Activated T-cell treated with anti-CD3 and anti-CD28 coated beads for 4 hours (primary cell): ENCODE measurements at places on chromosomes 16 and 17.

DNA sequence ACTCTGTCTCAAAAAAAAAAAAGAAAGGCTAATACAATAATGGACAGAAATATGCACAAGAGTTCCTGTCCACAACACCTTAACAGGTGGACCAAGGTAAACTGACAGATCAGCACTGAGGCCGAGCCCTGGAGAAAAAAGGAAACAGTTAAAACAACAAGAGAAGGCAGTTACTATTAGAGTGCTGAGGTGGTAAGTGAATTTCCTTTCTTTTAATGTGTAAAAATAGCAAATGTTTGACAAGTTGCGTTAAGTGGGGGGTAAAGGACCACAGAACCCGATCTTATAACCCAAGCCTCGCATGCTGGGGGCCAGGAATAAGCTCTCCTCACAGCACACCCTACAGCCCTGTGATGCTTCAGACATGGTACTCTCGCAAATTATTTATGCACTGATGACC is 24.8 kb downstream of the TXNDC11 start:
- DNase-seq = no peak

DNA sequence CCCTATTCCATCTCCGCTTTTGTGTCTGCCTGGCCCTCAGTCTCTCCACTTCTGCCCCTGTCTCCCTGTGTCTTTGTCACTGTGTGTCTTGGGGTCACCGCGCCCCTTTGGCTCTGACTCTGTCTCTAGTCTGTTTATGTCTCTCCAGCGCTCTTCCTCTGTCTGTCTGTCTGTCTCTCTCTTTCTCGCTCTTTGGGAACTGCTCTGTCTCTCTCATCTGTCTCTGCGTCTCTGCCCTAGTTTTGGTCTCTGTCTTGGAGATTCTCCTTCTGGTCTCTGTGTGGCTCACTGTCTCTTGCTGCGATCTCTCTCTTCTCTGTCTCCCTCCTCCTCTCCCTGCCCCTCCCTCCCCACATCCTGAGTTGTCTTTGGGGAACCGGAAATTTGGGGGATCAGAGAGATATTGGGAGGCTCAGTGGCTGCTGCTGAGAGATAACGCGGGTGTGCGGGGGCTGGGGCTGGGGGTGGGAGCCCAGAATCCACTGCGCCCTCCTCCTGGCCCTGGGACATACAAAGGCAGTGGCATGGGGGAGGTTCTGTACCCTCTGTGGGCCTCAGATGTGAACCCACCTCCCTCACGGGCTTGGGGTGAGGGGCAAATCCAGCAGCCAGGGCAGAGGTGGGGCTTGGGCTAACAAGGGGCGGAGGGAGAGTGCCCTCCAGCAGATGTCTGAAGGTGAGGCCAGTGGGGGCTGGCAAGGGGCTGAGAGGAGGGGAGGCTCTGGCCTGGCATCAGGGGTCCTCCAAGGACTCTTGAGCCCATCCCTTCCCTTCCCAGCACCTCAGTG is 24.4 kb downstream of the LAT start:
- DNase-seq = no peak

DNA sequence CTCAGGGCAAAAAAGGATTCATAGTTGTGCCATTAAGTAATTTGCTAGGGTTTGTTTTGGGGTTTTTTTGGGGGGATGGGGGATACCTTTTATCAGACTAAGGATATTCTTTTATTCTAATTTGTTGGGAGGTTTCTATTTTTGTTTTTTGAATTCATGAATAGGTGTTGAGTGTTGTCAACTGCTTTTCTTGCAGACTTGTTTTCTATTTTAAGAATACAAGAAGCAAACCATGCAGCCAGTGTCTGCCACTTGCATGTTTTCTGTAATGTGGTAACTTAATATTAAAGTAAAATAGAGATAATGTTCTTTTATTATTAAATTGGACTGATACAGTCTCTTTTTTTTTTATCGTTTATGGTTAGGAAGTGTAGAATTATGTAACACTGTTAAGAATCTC is 49.5 kb downstream of the NFATC3 start:
- no peak for DNase-seq

GRCh38 chr17:11178581-11178980 is 62.4 kb upstream of the SHISA6 start:
- DNase-seq = no peak

DNA sequence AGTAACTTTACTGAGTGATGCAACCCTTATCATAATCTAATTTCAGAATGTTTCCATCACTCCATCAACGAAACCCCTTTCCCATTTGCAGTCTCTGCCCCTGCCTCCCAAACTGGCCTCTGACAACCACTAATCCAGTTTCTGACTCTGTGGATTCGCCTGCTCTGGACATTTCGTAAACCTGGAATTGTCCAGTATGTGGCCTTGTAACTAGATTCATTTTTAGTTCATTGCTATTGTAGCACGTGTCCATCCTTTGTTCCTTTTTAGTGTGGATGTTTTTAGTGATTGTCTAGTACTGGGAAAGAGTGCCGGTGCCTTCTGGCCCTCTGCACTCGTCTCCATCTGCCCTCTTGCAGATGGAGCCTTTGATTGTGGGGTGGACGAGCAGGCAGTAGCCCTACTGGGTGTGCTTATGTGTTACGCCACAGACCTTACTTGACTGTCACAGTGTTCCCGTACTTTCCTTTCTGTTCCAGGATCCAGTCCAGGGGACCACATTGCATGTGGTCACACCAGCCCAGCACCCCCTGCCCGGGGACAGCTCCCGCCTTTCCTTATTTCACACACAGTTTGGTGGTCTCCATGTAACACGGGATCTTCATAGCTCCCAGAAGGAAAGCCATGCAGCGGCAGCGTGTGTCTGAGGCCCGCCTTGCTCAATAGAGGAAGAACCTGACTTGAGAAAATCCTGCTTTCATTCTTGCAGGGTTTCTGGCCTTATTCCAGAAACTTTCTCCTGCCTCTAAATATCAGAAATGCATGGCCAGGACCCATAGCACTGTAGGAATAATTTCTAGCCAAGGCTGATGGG is 8.8 kb downstream of the KIAA0513 start:
- no peak for DNase-seq

DNA sequence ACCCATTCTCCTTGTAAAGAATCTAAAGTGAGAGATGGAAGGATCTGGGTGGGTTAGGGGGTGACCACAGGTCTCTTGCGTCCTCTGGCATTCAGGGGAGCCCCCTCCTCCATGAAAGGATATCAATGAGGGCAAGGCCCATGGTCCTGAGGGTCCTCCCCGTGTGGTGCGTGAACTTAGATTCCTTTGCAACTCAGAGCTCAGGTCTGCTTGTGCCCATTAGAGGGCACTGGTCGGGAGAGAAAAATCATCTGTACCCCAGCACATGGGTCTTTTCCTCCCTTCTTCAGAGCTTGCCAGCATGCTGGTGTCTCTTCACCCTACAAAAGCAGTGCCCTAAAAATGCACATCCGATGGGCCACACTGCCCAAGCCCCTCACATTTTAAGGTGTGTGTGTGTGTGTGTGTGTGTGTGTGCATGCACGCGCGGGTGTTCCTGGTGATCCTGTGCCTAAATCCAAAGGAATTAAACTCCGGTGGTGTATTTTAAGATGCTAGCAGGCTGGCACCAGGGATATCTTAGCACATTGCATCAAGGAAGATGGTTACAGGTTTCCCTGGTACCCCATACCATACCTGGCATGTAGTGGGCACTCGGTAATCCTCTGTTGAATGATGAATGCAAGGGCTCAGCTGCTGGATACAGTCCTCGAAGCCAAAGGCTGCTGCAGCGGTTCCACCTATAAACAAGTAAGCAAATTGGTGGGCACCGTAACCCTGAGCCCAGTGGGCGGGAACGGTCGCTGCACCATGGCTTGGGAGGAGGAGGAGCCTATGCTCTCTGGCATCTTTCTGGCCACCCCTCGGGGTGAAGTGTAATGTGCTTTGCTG is 4.7 kb downstream of the C1QTNF1 start:
- DNase-seq = no peak

GRCh38 chr17:4786516-4786915 is 352 bp upstream of the VMO1 start:
- no peak for DNase-seq

- DNase-seq = no peak
Observed at GRCh38 chr16:4321286-4322120, 5.6 kb downstream of the GLIS2 start.

DNA sequence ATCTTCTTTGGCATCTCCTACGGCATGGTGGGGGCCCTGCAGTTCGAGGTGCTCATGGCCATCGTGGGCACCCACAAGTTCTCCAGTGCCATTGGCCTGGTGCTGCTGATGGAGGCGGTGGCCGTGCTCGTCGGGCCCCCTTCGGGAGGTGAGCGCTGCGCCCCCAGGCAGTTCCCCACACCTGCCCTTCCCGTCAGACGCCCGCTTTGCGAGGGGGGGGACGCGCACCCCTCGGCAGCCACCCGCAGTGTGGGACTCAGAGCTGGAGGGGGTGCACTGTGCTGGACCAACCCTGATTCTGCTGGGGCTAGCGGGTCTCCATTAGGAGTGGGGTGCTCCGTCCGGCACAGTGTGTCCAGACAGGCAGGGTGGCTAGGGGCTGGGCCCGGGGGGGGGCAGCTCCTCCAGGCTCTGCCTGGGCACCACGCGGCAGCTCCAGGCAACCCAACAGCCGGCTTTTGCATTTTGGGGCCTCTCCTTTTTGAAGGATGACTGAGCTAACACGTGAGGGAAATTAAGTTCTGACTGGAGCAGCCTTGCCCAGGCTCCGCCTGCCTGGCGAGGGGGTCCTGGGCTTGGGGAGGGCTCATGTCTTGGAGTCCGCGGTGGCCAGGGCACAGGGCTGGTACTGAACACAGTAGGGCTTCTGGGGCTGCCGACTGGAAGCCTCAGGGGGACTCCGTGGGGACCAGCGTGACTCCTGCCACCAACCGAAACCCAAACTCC is 9.1 kb downstream of the SLC16A3 start:
- no peak for DNase-seq

DNA sequence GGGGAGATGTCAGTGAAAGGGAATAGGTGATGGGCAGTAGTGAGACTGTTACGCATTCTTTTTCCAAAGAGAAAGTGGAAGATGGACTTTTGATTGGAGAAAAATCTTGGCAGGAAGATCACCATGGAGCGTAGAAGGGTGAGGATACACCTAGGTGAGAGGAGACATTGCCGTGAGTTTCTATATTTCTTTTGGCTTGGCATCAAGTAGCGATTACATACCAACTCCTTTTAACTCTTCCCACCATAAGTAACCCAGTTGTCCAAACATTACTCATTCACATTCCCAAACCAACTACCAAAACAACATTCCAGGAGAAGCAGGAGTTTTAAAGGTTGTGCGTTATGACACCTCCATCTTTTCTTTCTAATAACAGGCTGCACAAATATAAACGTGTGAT is 10.7 kb upstream of the KRT28 start:
- DNase-seq = no peak

DNA sequence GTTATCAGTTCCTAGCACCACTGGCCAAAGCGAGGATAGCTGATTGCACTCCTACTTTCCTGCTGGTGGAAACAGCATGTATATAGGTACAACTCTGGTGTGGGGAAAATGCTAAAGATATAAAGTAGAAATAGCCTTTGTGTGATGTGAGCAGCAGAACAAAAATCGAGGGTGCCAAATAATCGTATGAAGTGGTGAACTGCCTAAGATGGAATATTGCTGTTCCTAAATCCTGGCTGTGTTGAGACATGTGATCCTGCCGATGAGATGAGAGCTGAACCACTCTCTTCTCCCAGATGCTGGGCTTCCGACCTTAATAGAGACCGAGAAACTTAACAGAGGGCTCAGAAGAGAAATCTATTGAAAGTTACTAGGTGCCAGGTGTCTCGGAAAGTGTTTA is 117.8 kb downstream of the WWOX start:
- no peak for DNase-seq

GRCh38 chr16:1297018-1297696 is 12.3 kb upstream of the UBE2I start:
- DNase-seq = no peak

DNA sequence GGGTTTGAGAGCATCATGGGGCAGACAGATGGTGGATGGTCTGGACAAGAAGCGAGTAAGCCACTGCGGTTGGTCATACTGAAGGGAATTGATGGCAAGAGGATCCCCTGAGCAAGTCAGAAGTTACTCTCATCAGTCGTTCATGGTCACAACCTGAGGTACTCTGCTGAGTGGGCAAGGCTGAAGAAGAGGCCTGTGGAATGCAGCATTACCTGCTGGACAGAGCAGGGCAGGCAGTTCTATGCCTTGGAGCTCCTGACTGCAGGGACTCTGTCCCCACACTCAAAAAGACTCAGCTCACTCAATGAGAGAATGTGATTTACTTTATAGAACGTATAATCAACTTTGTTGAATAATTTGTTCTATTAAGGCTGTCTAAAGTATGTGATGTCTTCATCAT is 28.3 kb downstream of the ALDH3A2 start:
- DNase-seq = no peak

DNA sequence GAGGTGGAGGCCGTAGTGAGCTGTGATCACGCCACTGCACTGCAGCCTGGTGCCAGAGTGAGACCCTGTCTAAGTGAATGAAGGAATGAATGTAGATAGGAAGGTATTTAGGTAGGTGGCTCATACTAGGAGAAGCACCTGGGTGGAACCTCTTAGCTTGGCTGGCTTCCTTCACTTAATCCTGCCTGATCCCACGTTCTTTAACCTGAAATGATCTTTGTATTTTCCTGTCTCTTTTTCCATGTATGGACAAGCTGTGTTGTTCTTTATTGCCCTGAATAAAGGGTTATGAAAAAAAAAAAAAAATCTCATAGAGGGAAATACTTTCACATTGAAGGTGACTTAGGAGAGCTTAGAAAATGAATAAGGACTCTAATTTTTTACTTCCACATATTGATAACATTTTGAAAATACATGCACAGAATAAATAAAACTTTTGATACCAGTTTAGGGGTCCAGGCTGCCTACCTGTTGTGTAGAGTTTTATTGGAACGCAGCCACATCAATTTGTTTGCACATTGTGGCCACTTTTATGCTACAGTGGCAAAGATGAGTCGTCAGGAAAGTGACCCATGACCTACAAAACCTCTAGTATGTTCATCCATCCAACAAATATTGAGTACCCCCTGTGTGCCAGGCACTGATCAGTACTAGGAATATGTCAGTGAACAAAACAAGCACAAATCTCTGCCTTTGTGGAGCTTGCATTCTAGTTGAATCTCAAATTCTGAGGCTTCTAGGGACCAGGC is 44.6 kb downstream of the VPS35L start:
- DNase-seq = no peak

GRCh38 chr16:72807245-72807644 is 240.7 kb downstream of the ZFHX3 start:
- DNase-seq = no peak

DNA sequence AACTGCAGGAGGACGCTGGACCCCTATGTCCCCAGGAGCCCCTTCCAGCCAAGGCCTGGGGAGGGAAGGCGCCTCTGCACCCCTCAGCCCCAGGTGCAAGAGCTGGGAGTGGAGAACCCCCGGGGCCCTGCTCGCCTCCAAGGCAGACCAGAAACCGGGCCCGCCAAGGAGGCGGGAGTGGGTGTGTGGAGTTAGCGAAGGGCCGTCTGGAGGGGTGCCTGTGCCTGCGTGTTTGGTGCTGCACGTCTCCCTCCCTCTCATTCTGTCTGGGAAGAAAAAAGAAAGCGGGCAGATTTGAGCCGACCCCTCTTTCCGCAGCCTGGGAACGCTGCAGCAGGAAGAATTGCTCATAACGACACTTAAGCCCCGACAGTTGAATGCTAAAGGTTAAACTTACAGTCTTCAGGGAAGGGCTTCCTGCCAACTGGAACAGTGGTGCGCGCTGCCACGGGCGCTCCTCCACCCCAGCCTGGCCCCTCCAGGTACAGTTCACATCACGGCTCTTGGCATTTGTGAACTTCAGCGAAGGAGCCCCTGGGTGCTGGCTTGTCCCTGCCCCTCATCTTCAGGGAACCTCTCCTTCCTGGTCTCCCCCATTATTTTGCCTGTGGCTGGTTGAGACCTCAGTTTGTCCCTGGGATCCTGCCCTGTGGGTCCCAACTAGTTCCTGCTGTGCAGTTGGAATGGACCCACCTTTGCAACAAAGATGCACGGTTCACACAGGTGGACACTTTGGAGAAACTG is 19.2 kb upstream of the ZFHX3 start:
- no peak for DNase-seq

GRCh38 chr17:39995438-39995837 is 14.8 kb downstream of the PSMD3 start:
- no peak for DNase-seq
